ENCODE measurements at places on chromosomes 5 and 9.
A peak's percentile ranks its signal among the peaks of the same experiment; 100 is the strongest.

GRCh38 chr5:133851521-133851920 is 116.9 kb downstream of the C5orf15 start:
- no peak for DNase-seq

GRCh38 chr5:81269751-81270393 is 31.5 kb upstream of the ZCCHC9 start:
- DNase-seq = no peak

GRCh38 chr5:167943343-167943742 is 348.1 kb upstream of the WWC1 start:
- DNase-seq = no peak

- DNase-seq = no peak
Observed at GRCh38 chr5:115843444-115844130, 1.9 kb downstream of the AP3S1 start.

GRCh38 chr5:128146671-128147070 is 63.1 kb downstream of the SLC12A2 start:
- DNase-seq = no peak

DNA sequence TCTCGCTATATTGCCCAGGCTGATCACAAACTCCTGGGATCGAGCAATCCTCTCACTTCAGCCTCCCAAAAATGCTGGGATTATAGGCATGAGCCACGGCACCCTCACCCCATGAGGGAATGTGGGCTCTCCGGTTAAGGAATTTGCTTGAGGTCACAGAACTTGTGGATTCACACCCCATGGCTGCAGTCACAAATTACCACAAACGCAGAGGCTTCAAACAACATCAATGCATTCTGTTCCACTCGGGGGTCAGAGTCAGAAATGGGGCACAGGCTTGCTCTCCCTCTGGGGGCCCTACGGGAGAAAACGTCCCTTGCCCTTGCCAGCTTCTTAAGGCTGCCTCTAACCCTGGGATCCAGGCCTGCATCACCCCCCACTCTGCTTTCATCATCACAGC is 12.2 kb upstream of the SPINK4 start:
- no peak for DNase-seq

GRCh38 chr9:2299843-2300205 is 284.7 kb downstream of the SMARCA2 start:
- no peak for DNase-seq

GRCh38 chr5:60026161-60026560 is 132.6 kb upstream of the PDE4D start:
- DNase-seq = no peak

- no peak for DNase-seq
Observed at GRCh38 chr9:116075191-116075590, 78.4 kb upstream of the PAPPA start.

DNA sequence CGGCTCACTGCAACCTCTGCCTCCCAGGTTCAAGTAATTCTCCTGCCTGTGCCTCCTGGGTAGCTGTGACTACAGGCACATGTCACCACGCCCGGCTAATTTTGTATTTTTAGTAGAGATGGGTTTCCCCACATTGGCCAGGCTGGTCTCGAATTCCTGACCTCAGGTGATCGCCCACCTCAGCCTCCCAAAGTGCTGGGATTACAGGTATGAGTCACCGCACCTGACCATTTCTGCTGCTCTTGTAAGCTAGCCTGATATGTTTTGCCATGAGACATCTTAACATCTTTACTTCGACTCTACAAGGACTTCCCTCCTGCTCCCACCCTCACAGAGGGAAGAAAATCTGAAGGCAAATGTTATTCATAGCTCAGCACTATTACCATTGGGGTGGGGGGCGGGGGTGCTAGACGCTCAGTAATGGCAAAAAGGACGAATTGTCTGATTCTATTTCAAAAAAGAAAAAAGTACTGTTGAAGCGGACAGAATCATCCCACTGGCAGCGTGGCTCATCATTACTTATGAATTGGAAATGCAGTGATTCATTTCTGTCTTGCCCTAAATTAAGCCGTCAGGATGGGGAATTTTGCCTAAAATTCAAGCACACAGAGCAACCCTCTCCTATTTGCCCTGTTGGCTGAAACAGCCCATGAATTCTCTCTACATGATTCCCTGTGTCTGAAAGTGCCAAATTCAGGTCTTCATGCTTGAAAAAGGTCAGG is 46.4 kb upstream of the WWC1 start:
- DNase-seq = no peak

GRCh38 chr5:131538177-131538593 is 96.8 kb downstream of the RAPGEF6 start:
- DNase-seq = no peak

GRCh38 chr9:134704498-134704897 is 62.9 kb downstream of the COL5A1 start:
- no peak for DNase-seq

GRCh38 chr9:33341182-33341581 is 50.9 kb downstream of the NFX1 start:
- DNase-seq = no peak

GRCh38 chr5:131262953-131263541 is 806 bp upstream of the CDC42SE2 start:
- DNase-seq = no peak

GRCh38 chr9:134637241-134637640 is 4.4 kb upstream of the COL5A1 start:
- no peak for DNase-seq

- no peak for DNase-seq
Observed at GRCh38 chr5:170429014-170429413, 39.8 kb upstream of the KCNMB1 start.

DNA sequence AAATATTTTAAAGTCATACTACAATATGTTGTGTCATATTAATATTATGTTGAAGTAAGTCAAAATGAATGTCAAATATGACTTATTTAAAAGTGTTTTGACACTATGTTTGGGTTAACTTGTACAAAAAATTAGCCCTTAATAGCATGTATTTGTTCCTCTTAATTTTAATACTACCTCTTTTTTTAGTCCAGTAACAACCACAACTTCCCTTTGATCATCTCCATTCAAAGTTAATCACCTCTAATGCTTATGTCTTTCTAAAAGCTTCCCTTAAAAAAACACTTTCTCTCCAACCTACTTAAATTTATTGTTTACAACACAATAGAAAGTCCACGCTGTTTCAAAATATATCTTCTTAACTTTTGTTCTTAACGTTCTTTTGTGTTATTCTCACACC is 9.6 kb downstream of the SLCO4C1 start:
- DNase-seq = no peak

GRCh38 chr9:131485728-131486422 is 16.8 kb upstream of the POMT1 start:
- no peak for DNase-seq

DNA sequence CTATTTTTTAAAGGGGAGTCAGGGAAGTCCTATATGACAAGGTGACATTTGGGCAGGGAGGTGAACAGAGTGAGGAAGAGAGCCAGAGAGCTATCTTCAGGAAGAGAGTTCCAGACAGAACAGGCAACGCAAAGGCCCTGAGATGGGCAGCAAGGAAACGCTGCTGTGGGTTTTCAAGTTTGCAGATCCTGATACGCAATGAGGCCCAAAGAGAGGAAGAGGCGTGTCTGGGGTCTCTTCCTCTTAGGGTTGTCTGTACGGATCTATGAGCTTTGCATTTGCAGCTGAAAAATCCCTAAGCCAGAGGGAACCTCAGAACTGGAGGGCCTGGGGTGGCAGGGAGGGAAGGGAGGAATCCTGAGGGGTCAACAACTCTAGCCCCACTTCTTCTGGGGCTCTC is 13.6 kb downstream of the FAT2 start:
- no peak for DNase-seq

- peak; percentile 29 for DNase-seq
Observed at GRCh38 chr5:176810081-176810597, at the start of gene UNC5A. UNC5A (plus strand) TSS chr5:176810559; CDS start chr5:176810751, 192 bp downstream.

DNA sequence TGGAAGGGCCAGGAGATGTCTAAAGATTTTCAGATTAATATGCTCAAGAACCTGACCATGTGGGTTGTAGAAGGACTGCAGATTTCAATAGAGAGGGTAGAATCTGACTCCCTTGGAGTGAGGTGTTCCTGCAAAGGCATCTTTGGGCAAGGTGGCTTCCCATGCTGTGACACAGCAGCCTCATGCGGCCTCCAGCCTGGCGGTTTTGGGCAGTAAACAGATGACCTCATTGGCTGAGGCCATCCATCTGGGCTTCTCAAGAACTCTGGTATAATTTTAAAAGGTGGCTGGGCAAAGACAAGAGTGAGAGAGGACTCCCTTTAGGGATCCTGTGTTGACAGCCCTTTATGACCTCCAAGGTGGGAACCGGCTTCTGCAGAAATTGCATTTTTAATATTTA is 90.3 kb upstream of the ERCC6L2 start:
- DNase-seq = no peak

GRCh38 chr5:127280491-127281220 is 9.9 kb upstream of the MEGF10 start:
- no peak for DNase-seq

- no peak for DNase-seq
Observed at GRCh38 chr9:8648271-8648845, 848.8 kb upstream of the DMAC1 start.

- DNase-seq = no peak
Observed at GRCh38 chr9:115209601-115210306, 91.8 kb upstream of the TNC start.

DNA sequence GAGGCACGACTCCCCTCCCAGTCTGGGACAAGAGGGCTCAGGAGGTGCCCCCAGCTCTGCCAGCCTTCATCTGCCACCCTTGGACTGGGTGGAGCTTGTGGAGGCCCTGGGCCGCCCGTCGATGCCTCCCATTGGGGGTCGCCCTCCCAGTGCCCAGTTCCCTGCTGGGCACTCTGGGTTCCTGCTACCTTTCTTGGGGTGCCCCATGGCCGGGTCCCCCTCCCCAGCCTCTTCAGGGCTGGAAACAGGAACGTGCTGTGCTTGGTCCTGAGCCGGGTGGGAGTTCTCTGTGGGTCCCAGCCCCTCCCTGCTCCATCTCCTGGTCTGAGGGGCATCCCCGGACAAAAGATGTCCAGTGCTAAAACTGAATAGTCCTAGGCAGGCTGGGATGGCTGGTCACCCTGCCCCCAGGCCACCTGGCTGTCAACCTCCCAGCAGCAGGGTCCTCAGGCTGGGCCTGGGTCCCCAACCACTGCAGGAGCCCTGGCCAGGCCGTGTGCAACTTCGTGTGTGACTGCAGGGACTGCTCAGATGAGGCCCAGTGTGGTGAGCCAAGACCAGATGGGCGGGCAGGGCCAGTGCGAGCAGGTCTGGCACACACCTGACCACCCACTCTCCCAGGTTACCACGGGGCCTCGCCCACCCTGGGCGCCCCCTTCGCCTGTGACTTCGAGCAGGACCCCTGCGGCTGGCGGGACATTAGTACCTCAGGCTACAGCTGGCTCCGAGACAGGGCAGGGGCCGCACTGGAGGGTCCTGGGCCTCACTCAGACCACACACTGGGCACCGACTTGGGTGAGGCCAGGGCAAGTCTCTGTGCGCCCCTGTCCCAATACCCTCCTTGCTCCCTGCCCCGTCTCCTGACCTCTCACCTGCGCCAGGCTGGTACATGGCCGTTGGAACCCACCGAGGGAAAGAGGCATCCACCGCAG is 784 bp downstream of the MAMDC4 start:
- DNase-seq = no peak

DNA sequence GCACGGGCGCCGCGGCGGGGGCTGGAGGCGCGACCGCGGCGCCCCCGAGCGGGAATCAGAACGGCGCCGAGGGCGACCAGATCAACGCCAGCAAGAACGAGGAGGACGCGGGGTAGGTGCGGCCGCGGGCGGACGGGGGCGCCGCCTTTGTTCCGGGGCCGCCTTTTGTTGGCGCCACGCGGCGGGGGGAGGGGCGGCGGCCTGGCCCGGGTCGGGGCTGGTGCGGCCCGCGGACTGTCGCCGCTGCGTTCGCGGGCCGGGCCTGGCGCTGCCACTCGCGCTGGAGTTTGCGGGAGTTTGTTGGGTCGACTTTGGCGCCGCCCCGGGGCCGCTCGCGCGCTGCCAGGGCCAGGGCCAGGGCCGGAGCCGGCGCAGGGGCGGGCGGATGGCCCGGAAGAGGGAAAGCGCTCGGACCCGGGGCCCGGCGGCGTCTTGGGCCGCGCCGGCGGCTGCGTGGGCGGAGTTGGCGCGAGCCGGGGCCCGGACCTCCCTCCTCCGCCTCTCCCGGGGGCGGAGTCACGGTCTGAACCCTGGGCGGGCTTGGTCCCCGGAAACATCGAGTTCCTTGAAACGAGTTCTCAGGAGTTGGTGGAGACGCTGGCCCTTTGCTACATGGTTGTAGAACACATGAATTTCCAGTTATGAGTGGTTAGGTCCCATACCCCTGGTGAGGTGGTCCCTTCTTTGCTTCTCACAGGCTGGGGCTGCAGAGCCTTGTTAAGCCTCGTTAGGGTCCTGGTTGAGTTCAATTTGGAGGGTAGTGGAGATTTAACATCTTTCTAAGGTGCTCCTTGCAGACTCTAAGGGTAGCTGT is 809 bp downstream of the HNRNPAB start:
- peak; percentile 55 for DNase-seq

- no peak for DNase-seq
Observed at GRCh38 chr5:177456976-177457851, 10.6 kb downstream of the PRR7 start.

DNA sequence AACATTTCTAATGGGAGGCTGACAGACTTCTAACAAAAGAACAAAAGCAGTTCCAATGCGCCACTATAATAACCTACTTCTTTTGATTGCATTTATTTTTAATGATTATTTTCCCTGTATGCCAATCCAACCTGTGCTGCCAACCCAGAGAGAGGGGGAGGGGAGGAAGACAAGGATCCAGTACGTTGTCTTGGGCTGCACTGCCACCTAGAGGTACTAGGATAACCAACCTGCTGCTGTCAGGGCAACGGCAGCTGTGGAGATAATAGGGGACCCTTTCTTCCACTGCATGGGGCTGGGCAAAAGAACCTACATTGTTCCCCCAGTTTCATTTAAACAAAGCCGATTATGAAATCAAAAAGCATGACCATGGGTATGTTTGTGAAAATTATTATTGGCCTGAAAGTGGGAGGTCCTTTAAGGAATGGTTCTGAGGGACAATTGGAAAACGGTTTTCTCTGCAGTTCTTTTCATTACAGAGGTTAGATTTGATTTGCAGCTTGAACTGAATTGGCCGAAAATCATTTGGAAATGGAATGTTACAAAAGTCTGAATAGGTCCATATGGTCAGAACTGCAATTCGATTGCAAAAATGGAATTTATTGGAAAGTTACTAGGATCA is 101.3 kb downstream of the RASEF start:
- DNase-seq = no peak

GRCh38 chr9:12680341-12680740 is 12.8 kb upstream of the TYRP1 start:
- no peak for DNase-seq

DNA sequence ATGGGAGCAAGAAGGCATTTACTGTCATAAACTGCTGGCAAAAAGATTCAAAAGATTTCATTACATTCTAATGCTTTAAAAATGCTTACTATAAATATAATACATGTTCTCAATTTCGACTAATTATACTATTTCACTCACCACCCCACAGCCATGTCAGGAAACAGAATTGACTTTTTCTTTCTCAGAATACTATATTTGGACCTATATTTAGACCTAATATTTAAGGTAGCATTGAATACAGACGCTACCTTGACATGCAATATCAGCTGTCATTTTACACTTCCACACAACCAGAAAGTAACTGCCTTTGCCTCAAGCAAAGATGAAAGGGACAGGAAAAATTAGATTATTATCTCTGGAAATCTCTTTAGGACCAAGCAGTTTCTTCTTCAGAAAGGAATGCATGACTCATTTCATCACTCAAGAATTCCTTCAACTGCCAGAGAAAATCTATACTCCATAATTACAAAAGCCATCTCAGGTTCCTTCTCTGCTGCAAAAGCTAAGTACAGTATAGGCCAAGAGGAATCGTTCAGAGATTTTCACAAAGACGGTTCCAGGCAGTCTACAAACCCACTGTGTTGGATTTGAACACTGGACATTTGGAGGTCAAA is 11.8 kb upstream of the UBE2QL1 start:
- no peak for DNase-seq
